Iris pigment epithelial cell (primary cell): ENCODE measurements at places on chromosomes 5 and 9.

- DNase-seq, result no peak
Measured at GRCh38 chr9:19517202-19517942, 108.6 kb downstream of the ACER2 start.

DNA sequence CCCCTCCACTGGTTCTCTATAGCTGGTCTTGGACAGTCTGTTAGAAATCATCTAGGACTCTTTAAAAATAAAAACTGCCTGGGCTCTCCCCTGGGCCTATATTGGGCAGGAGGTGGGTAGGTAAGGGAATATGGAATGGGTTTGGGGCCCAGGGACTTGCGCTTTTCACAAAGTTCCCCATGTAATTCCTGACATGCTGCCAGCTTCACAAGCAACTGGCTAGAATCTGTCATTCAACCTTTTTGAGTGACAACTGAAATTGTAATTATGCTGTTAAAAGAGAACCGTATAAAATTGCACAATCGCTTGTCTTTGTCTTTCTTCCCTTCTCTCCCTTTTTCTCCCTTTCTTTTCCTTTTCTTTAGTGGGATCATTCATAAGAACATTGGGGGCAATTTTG is 603.1 kb downstream of the EBF1 start:
- DNase-seq, result no peak

DNA sequence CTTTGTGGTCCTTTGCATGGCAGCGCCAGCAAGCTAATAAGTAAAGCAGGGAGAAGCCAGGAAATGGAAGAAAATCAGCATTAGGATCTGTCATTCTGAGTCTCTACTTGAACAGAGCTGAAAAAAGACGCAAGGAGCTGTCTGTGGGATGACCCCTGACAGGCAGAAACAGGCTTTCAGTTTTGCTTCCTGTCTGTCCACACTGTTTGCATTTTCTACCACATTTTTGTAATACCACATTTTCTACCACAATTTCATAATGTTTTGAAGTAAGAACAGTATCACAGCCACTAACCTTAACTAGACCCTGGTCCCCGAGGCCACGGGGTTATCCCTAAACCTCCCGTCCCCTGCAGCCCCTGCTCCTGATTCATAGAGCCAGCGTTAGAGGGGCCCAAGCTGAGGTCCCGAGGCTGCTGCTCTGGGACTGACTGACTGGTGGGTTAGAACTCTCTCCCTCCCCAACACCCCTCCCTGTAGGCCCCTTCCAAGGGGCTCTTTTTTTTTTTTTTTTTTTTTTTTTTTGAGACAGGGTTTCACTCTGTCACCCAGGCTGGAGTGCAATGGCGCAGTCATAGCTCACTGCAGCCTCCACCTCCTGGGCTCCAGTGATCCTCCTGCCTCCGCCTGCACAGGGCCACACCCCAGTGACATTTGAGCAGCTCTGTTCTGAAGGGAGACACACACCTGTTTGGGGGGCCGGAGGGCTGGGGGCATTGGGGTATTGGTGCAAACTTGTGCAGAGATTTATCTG is 4.0 kb upstream of the CLIC3 start:
- DNase-seq, result peak; percentile 93

DNA sequence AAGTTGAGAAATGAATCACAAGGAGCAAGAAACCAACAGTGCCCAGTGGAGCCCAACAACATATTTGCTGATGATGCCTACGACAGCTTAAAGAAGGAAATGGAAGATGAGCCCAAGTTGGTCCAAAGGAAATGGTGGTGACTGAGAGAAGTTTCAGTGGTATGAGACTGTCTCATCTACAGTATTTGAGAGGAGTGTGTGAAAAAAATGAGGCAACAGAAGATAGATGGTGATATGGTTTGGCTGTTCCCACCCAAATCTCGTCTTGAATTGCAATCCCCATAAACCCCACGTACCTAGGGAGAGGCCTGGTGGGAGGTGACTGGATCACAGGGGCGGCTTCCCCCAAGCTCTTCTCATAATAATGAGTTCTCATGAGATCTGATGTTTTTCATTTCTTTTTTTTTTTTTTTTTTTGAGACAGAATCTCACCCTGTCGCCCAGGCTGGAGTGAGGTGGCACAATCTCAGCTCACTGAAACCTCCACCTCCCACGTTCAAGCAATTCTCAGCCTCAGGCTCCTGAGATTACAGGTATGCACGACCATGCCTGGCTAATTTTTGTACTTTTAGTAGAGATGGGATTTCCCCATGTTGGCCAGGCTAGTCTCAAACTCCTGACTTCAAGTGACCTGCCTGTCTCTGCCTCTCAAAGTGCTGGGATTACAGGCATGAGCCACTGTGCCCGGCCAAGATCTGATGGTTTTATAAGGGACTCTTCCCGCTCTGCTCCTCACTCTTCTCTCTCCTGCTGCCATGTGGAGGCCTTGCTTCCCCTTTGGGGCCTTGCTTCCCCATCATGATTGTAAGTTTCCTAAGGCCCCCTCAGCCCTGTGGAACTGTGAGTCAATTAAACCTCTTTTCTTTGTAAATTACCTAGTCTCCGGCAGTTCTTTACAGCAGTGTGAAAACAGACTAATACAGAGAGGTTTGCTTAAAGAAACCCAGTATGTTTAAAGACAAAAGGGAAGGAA is 30.2 kb downstream of the EFCAB9 start:
- DNase-seq, result no peak

- peak; percentile 81 for DNase-seq
Measured at GRCh38 chr5:56350597-56351170, 117.6 kb upstream of the ANKRD55 start.

GRCh38 chr5:80238097-80238496 is 17.8 kb downstream of the SERINC5 start:
- no peak for DNase-seq

DNA sequence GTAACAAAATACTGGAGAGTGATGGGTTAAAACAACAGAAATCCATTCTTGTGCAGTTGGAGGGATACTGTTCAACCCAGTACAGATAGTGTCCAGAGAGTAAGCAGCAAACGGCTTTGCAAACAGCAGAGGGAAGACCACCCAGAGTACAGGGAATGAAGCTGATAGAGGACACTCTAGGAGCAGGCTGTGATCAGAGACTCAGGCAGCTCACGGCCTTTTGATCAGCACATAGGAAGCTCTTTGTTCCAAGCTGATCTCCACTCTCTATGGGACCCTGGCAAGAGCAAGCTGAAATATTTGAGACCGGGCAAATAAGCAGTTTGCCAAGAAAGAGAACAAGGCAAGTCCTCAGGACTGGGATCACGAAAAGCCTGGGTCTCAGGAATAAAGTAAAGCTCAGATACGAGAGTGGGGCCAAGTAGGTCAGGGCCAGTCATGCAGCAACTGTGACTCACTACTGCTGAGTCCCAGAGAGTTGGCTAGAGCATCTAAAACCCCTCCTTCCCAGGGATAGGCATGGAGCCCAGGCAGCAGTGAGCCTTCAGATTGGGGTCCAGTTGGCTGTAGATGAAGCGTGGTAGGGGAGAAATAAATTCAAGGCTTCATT is 52.4 kb downstream of the MELK start:
- peak; percentile 83 for DNase-seq

- no peak for DNase-seq
Measured at GRCh38 chr5:179267071-179267670, 78.1 kb downstream of the ADAMTS2 start.

GRCh38 chr5:107607671-107608345 is 62.9 kb downstream of the EFNA5 start:
- no peak for DNase-seq

DNA sequence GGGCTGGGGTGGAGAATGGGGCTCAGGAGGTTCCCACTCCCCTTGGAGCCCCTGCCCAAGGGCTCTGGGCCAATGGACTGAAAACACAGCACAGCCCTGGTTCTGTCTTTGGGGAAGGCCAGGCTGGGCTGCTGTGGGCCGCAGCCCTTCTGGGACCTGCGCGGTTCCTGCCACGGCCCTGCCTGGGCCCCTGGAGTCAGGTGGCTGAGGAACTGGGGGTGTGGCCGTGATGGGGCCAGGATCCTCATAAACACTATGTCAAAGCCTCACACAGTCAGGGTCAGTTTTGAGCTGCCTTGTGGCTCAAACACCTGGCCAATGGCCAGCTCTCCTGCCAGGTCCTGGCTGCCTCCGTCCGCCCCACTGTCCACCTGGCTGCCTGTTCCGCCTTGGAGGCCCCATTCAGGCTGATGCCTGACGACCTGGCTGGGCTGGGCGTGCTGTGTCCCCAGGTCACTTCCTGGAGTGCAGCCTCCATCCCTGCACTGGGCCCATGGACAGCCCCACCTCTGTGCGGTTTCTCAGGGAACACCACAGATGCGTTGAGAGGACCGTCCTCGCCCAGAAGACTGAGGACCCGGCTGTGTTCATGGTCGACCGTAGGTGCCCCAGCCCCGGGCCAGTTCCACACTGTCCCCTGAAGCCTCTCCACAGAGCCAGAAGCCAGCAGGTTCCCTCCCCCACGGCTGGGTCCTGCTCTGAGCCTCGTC is 27.5 kb downstream of the PAEP start:
- DNase-seq, result no peak

- DNase-seq, result no peak
Measured at GRCh38 chr5:173928871-173929574, 40.9 kb downstream of the CPEB4 start.

- peak; percentile 7 for DNase-seq
Measured at GRCh38 chr9:8857926-8858595, 1058.5 kb upstream of the DMAC1 start.

GRCh38 chr9:24986331-24986730 is 440.6 kb upstream of the IZUMO3 start:
- no peak for DNase-seq

- DNase-seq, result no peak
Measured at GRCh38 chr9:120184266-120184665, 395.7 kb downstream of the CDK5RAP2 start.

- peak; percentile 67 for DNase-seq
Measured at GRCh38 chr5:62460578-62460983, 48.0 kb downstream of the IPO11 start.

- DNase-seq, result no peak
Measured at GRCh38 chr5:966345-966710, 42.3 kb upstream of the NKD2 start.

GRCh38 chr5:150317048-150318003 is 14.6 kb upstream of the ARSI start:
- DNase-seq, result peak; percentile 97

DNA sequence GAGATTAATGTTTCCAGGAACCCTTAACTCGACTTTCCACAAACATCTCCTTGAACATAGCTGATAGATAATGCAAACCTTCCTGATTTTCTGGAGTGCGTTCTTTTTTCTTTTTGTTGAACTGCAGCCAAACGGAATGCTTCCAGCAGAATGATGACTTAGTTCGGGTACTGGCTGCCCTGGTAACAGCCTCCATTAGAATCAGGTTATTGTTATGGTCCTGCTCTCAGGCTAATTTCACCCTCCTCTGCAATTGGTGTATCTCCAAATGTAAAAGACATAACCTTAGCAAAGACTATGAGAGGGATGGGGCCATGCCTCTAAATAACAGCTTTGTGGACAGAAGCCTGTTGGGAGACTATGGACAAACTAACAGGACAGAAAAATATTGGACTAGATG is 116.5 kb downstream of the PDE4D start:
- no peak for DNase-seq

DNA sequence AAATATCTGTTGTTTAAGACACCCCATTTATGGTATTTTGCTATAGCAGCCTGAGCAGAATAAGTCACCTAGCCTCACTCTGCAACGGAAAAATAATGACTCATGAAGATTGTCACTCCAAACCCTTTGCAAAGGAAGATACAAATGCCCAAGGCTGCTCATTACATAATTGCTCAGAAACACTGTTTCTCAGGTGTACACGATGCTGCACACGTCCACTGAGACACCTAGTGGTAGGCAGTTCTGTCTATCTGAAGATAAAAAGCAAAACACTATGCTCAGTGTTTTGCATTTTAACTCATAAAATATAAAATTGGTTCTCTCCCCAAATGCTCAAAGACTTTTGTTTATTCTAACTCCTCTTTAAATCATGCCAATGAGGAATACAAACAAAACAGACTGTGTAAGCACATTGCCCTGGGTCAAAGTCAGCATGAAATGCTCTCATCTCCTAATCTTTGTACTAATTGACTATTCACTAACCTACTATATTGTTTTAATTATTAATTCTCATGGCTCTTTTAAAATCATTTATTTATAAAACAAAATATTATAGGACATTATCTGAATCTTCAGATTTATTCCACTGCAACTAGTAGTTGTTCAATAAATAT is 7.7 kb upstream of the TSLP start:
- DNase-seq, result peak; percentile 29

GRCh38 chr5:44919560-44919959 is 110.8 kb downstream of the MRPS30 start:
- no peak for DNase-seq

DNA sequence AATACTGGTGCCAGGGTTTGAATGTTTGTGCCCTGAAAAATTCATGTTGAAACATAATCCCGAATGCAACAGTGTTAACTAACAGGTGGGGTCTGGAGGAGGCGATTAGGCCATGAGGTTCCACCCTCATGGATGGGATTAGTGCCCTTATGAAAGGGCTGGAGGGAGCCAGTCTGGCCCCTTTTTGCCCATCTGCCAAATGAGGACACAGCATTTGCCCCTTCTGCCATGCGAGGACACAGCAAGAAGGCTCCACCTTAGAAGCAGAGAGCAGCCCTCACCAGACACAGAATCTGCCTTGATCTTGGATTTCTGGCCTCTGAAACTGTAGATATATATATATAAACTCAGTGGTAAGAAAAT is 32.6 kb upstream of the RNF130 start:
- DNase-seq, result no peak

- DNase-seq, result peak; percentile 33
Measured at GRCh38 chr5:74530326-74531050, 110.0 kb downstream of the ENC1 start.

GRCh38 chr9:81182431-81182830 is 506.9 kb downstream of the TLE1 start:
- DNase-seq, result peak; percentile 86

GRCh38 chr9:90147426-90147825 is 495.2 kb downstream of the DIRAS2 start:
- no peak for DNase-seq

DNA sequence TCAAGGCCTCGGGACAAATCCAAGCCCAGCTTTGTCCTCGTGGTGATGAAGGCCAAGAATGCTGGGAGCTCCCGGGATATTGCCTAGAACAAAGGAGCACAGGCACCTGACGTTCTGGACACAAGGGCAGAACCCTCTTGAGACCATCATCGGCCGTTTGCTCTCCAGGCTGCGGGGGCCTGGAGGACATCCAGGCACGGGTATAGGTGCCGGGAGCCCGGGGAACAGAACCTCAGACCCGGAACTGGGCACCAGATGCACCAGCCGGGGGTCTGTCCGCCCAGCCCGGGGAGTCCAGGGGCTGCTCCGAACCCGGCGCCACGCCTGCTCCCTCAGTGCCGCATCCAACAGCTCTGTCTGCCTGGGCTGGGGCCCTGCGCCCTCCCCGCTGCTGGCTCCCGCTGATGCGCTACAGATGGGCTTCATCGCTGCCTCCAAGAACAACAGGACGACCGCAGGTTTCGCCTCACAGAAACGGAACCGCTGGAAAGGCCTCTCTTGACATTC is 88.0 kb downstream of the ADAMTS2 start:
- no peak for DNase-seq

DNA sequence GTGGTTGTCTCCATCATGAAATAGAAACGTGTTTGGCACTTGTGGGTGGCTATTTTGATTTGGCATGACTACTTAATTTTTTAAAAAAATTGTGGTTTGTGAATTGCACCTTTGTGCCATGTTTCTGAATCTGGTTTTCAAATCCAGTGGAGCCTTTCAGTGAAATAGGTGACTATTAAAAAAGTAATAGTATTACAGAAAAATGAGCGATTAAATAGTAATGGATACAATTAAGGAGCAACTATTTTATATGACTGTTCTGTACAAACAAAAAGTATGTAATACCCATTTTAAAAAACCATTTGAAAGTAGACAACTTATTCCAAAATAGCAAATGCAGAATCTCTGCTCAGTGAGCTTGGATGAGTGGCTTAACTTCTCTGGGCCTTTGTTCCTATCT is 3.0 kb downstream of the SOWAHA start:
- DNase-seq, result no peak

- no peak for DNase-seq
Measured at GRCh38 chr5:139667730-139668063, 19.5 kb downstream of the CXXC5 start.
